ENCODE measurements at places on chromosomes 2 and 18.

DNA sequence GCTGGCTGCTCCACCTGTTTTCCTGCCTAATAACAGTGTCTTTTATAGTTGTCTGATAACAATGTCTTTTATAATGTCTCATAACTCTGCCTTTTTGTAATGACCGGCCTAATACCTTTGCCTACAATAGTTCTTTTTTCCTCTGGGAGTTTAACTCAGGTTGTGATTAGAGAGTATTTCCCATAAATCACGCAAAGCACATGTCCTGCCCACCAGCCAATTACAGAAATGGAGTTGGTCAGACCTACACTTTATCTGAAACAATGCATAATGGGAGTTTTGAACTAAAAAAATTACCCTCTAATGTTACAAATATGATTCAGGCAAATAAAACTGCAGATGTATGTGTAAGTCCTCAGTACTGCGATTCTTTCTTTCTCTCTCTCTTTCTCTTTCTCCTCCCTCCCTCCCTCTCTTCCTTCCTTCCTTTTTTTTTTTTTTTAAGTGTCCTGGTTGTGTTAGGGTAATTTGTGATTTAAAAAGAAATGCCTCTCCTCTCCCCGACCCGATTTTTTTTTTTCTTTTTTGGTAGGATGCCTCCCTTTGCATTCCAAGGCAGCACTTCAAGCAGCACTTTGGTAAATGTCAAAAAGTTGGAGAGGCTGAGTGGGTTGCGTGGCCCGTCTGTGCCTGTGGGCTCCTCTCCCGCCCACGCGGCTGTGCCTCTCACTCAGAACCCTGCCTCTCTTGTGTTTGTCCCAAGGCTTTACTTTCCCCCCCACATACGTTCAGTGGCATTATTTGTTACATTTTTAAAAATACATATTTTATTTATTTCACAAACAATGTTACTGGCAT is 147.3 kb downstream of the AGAP1 start:
- DNase-seq: no peak

DNA sequence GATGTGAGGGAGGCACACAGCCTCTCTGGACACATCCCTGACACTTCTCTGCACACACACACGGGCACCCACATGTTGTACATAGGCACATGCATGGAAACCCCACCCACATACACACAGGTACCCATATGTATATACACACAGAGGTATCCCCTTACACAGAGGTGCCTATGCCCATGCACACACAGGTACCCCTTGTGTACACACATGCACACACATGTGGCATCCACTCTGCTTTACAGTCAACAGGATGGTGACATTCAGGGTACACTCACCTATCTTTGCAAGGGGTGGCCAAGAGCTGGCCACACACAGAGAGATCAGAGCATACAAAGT is 59.5 kb downstream of the FAM168B start:
- DNase-seq: no peak

DNA sequence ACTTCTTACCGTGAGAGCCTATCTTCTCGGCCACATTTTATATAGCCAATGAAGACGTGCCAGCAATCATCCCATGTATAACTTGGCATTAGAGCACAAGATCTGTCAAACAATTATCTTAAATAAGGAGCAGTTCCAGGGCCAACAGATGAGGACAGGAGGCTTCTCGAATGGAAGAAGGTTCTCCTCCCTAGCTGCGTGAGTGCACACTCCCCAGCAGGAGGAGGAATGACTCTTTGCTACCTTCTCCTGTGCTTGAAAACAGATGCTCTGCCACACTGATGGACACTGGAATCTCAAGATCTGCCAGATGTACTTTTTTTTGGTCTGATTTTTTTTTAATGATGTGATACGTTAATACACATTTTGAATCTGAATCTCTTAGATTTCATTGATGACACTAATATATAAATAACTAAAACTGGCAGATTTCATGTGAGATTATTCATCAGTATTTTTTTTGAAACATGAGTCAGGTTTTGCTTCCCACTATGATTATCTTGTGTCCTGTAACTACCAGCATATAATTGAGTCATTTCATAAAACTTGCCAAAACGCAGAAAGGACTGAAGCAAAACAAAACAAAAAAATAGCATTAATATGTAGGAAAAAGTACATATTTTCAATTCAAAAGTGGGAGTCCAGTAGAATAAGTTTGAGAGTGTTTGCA is 626 bp upstream of the VIT start:
- DNase-seq: no peak

GRCh38 chr2:18525236-18525635 is 35.2 kb downstream of the RDH14 start:
- no peak for DNase-seq

- DNase-seq: no peak
These were observed 69.6 kb downstream of the HPCAL1 start for GRCh38 chr2:10372203-10372861.

- DNase-seq: no peak
These were observed 276.9 kb upstream of the SKOR2 start for GRCh38 chr18:47528343-47528742.

- no peak for DNase-seq
These were observed 55.5 kb upstream of the ACVR2A start for GRCh38 chr2:147789287-147789686.

DNA sequence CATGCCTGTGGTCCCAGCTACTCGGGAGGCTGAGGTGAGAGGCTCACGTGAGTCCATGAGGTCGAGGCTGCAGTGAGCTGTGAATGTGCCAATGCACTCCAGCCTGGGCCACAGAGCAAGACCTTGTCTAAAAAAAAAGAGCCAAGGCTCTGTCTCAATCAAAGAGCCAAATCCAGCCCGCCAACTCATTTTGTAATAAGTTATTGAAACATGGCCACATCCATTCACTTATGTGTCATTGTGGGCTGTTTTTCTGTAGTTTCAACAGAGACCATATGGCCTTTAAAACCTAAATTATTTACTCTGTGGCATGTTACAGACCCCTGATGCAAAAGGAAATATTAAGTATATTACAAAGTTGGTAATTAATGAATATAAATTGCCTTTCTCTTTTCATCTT is 60.8 kb downstream of the GPR39 start:
- no peak for DNase-seq

DNA sequence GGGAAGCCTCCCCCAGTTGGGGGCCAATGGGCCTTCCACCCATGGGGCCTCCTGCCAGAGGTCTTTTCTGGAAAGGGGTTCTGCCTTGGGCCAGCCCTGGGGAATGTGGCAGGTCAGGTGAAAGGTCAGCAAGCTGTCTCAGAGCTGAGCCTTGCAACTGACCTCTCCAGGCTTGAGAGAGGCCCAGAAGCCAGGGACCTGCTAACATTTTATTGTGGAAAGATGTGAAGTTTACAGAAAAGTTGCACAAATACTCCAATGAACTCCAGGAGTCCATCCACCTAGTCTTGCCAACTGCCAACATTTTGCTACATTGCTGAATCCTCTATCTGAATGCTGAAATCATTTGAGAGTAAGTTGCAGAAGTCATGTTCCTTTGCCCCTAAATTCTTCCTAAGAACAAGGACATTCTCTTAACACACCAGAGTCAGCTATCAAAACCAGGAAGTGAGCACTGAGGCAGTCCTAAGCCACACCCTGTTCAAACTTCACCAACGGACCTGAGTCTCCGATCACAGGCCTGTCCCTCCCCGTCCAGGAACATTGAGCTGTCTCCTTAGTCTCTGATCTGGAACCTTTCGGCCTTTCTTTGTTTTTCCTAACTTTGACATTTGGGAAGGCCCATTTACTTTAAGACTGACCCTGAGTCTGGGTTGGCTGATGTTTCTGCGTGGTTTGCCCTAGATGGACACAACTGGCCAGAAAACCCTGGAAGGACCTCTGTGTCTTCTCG is 4.0 kb downstream of the SNORC start:
- DNase-seq: no peak

GRCh38 chr18:37432436-37433195 is 133.0 kb downstream of the CELF4 start:
- DNase-seq: no peak

DNA sequence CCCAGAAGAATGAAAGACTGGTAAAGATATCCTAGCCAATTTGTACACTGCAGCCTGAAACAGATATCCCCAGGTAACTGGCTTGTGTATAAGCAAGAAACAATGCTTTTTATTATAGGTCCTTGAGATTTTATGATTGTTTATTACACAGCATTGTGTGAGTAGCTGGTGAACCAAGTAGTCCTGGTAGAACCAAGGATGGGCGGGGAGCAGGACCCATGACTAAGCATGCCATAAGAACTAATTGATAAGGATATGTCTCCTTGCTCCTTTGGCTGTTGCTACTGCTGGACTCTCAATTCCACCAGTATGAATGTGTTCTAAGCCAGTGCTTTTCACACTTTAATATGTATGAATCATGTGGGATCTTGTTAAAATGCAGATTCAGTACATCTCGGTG is 12.3 kb upstream of the ALMS1 start:
- DNase-seq: no peak

DNA sequence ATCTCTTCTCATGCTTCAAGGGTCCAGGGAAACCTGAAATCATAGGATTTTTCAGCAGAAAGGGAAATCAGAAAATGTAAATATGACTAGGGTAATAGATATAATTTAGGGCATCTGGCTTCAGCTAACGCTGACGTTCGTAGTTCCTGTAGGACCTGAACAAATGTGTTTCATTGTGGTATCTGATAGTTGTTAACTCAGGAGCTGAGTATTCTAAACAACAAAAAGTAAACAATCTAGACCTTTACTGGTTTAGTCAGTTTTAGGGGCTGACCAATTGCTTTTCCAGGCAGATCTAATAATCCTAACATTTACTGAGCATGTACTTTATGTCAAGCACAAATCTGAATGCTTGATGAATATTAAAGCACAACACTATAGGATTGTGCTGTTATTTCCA is 114.8 kb downstream of the GALNT1 start:
- no peak for DNase-seq

- DNase-seq: no peak
These were observed 53.2 kb downstream of the NEMP2 start for GRCh38 chr2:190481339-190481738.

DNA sequence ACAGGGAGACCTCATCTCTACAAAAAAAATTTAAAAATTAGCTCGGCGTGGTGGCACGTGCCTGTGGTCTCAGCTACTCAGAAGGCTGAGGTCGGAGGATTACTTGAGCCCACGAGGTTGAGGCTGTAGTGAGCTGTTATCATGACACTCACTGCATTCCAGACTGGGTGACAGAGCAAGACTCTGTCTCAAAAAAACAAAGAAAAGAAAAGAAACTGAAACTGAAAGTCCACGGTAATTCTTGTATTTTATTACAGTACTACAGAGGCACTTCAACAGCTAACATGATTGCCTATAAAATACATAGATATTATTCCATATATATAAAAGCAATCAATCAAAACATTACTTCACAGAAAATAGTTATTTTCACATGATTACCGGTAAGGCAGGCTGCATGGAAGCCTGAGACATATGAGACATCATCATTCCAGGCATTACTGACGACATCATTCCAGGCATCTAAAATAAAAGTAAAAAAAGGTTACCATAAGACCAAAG is 23.1 kb downstream of the PRPF40A start:
- DNase-seq: peak; percentile 38

DNA sequence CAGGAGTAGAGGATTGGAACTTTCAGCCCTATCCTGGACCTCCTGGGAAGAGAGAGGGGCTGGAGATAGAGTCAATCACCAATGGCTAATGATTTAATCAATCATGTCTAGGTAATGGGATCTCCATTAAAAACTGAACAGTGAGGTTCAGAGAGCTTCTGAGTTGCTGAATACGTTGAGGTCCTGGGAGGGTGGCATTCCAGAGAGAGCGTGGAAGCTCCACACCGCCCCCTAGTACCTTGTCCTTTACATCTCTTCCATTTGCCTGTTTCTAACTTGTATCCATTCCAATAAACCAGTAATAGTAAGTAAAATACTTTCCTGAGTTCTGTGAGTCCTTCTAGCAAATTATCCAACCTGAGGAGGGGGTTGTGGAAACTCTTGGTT is 101.7 kb downstream of the B3GNT2 start:
- no peak for DNase-seq

- DNase-seq: no peak
These were observed 7.7 kb downstream of the CIAO1 start for GRCh38 chr2:96273763-96274162.

DNA sequence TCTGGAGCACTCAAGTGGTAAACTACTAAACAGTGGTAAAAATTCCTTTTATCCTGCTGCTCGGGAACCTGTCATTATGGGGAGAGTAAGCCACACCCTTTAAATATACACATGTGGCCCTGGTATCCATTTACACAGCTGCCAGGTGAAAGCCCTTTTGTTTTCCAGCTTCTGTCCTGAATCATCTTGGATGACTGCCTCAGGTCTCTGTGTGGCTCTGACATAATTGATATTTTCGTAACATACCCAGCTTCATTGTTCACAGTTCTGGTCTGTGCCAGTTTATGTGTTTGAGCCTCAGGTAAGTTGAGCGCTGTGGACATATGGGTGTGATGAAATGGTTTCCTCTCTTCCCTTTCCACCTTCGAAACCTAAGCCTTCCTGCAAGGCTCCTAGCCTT is 15.7 kb upstream of the TTC39C start:
- DNase-seq: no peak

GRCh38 chr2:46544581-46544980 is 65.2 kb downstream of the TMEM247 start:
- DNase-seq: no peak

DNA sequence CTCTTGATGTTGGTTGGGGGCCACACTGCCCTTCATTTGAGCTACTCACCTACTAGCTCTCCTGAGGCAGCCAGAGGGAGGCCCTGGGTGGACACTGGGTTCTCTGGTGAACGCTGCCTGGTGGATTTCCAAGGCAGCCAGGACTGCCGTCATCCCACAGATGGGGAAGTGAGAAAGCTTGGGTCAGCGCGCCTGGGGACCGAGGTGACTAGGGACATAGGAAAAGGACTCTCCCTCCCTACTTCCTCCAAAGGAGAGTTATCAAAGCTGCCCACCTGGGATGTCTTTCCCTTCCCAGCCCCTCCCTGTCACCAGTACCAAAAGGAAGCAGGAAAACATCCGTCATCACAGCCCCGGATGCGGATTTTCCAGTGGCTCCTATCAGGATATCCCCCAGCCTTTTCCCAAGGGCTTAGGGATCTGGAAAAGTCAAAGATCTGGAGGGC is 3.8 kb upstream of the SEMA4C start:
- no peak for DNase-seq

GRCh38 chr2:227296671-227297405 is 28.2 kb upstream of the MFF start:
- DNase-seq: no peak

All from activated naive CD4-positive, alpha-beta T cell treated with anti-CD3 and anti-CD28 coated beads, Interleukin-2, amount 50 U/mL, for 16 hours (primary cell).